Left ventricle myocardium inferior (tissue), 1 donor: ENCODE measurements at places on chromosomes 3 and 15. TPM values are rescaled to one million over a fixed set of nuclear protein-coding genes. Genes with fewer than 3 reads are reported as not detected.

DPH3 gene
- total RNA-seq = 25.9 TPM

RPP25 gene
- total RNA-seq = 2.4 TPM

DALRD3 gene
- total RNA-seq = 11.8 TPM

ACTL6A gene
- 22.6 TPM for total RNA-seq

ZNF80 gene
- not detected for total RNA-seq

GOLGA8T gene
- 0.47 TPM for total RNA-seq
